Activated T-helper 1 cell treated with Interleukin-2 at 50 U/mL for 16 hours (primary cell): ENCODE measurements at places on chromosomes 7 and 10.

DNA sequence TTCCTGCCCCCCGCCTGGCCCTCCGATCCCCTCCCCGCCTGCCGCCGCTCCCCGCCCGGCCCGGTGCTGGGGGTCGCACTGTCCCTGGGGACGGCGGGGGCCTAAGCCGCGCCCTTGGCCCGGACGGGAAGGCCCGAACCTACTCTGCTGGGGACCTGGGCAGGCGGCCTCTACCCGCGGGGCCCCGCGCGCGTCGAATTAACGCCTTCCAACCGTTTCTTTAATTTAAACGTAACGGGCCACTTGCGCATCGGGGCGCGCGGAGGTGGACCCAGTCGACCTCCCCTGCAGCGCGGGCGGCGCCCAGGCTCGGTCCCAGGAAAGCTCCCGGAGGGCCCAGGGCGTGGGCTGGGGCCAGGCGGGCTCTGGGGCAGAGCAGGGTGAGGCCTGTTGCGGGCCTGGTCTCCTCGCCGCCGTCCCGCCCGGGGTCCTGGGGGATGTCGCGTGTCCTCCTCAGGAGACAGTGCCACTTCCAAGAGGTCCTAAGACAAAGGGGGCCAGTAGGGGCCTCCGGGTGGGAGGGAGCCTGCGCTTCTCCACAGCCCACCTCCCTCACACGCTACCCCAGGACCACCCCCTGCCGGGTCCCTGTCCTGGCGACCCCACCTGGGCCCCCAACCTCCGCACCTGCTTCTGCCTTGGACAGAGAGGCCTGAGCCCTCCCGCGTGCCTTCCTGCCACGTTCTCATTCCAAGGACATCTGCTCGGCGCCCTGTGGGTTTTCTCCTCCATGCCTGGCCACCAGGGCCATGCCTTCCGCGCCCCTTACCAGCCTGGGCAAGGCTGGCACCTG, 658 bp upstream of the PTPRN2 start:
- no peak for DNase-seq

DNA sequence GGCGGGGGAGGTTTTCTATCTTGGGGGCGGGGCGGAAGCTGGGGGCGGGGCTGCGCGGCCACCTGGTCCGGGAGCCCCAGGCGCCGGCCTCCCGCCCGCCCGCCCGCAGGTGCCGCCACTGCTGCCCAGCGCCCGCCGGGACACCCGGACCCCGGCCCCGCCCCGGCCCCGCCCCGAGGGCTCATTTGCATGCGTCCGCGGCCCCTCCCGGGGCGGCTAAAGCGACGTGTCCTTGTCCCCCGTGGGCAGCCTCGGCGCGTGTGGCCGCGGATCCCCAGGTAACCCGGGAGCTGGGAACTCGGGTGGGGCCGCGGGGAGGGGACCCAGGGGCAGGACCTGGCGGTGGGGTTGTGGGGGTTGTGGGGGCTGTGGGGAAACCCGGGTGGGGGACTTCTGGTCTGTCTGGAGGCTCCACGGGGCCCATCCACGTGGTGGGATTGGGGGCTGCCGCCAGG, at the start of gene BHLHA15:
BHLHA15 (plus strand) TSS at position 219 of the 455 bp plus-strand sequence. CDS start 871 bp downstream, outside the sequence.
- DNase-seq: no peak

GRCh38 chr10:121566755-121567154, 31.5 kb downstream of the FGFR2 start:
- no peak for DNase-seq

DNA sequence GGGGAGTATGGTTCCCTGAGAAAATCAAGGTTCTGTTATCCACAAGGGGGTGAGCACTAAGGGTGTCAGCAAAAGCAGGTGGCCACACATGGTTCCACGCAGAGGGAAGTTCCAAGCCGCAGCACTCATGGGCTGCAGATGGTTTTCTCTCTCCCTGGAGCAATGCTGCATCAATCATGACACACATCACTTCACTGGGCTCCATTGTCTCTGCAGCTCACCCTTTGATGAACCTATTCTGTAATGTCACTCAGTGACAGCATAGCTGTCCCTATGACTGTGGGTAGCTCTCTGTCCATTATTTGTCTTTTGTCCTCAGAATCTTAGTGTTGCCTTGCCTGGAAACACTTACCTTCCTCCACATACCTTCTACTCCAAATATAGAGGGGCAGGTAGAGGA, 34.8 kb downstream of the LRRC18 start:
- no peak for DNase-seq

DNA sequence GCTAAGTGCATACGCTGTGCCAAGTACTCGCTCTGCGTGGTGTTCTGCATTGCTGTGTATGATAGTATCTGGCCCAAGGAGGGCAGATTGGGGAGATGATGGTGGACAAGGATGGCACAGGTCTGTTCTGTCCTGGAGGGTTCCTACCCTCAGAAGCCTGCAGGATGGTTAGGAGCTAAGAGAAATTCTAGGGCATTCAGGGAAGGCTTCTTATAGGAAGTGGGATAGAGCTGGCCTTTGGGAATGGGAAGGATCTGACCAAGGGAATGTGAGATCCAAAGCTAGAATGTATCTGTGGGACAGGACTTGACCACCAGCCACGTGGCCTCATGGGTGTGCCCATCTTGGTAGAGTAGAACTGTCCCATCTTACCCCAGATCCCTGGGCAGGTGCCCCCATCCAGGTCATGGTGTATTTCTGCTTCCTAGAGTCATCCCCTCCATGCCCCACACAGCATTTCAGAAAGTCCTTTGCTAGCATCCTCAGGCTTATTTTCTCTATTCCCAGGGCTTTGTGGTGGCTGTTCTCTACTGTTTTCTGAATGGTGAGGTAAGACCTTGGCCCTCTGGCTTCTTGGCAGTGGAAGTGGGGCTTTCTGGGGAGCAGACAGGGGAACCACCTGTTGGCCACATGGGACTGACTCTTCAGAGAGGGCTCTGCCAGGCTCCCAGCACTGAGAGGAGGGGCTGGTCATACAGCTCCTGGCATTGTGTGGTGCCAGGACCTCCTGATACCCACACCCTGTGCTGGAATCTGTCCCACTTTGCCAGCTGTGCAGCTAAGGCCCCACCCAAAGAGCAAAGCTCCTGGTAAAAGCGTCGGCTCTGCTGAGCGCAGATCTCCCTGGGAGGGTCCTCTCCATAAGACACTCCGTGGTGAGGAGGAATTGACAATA, 52.5 kb downstream of the ADCYAP1R1 start:
- no peak for DNase-seq
